ENCODE measurements at places on chromosomes 16 and 17. TPM values are rescaled to one million over a fixed set of nuclear protein-coding genes. Genes with fewer than 3 reads are reported as not detected.

Gene MRPL28
- 43.4 TPM for total RNA-seq

DNA sequence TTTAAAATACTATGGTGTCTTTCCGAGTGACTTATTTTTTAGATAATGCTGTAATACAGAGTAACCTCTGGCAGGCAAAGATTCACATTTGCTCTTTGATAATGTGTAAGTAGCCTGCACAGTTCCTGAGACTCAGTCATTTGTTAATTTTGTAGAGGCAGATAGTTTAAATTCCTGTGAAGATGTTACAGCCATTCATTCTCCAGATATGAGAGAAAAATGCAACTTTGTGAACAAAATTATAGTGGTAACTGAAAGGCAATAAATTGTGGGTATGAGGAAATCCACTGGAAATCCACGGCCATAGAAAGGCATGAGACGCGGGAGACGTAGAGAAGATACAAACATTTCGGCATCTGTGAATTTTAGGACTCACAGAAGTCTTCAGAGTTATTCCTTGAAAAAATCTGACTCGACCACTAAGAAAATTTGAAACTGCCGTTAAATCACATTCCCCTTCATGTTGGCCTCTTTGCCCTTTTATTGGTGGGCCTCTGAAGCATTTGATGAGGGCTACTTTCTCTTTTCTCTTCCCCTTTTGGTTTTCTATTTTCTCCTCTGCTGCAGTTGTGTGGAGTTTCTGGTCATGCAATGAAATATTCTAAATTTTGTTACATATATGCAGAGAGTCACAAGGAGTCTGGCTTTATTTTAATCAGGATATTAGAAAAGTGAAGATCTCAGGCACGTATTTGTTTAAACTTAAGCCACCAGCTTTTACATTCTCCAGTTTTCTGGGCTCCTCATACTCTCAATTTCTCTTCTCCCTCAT lies 18.8 kb downstream of the HS3ST3A1 start:
- no peak for DNase-seq
- no peaks in the 10 kb centered on the region for H3K4me1 ChIP-seq
- H3K27ac ChIP-seq, result no peak overlapping the region

Gene CTRL
- 0.59 TPM for total RNA-seq

Gene AGRP
- total RNA-seq, result 8.5 TPM

Gene SLC35G6
- total RNA-seq, result not detected

DNA sequence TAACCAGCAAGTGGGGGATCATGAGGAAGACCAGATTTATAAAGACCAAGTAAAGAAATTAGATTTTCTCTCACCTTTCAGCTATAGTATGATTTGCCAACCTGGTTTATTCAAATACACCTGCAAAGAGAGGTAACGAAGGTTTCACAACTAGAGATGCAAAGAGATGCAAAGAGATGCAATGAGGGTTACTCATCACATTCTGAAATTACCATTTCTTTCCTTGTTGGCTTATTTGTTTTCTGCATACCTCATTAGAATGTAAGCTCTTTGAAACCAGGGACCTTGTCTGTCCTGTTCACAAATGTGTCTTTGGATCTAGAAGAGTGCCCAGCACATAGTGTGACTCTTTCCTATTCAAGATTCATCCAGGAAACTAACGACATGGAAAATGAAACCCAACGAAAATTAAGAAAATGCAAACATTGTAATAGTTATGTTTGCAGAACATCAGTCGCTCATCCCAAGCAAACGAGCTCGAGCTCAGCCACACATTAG lies 9.0 kb upstream of the LONP2 start:
- H3K36me3 ChIP-seq, result no peaks in the 10 kb centered on the region
- no peak overlapping the region for H3K4me3 ChIP-seq
- no peak for DNase-seq
- no peak overlapping the region for H3K27ac ChIP-seq
- H3K27me3 ChIP-seq, result no peaks in the 10 kb centered on the region
- no peaks in the 10 kb centered on the region for H3K4me1 ChIP-seq

Gene PRSS36
- 6.6 TPM for total RNA-seq

GRCh38 chr17:8398980-8399379 lies 1.4 kb upstream of the RNF222 start:
- no peak overlapping the region for H3K27ac ChIP-seq
- H3K4me3 ChIP-seq, result no peak overlapping the region
- no peaks in the 10 kb centered on the region for H3K36me3 ChIP-seq
- no peaks in the 10 kb centered on the region for H3K4me1 ChIP-seq

Gene KRTAP3-1
- total RNA-seq, result not detected

GRCh38 chr17:19244781-19245180 lies 7.6 kb downstream of the EPN2 start:
- no peak for DNase-seq
- no peaks in the 10 kb centered on the region for H3K27me3 ChIP-seq
- no peaks in the 10 kb centered on the region for H3K36me3 ChIP-seq
- no peak overlapping the region for H3K27ac ChIP-seq

DNA sequence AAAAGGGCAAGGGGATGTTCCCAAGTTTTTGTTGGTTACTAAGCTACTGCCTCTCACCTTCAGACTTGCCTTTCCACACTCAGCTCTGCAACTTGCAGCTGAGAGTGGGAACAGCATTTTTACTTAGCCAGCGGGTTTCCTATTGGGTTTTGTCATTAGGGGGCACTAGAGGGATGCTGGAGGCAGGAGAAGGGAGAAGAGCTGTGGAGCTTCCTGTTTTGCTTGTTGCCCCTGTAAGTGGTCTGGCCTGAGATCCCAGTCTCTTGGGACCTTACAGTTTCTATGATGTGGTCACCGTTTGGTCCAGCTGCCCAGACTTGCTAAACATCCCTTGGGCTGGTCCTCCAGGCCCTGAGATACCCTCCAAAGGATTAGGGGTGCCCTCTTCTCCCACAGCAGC lies 209.6 kb upstream of the NLRP1 start:
- no peak overlapping the region for H3K4me3 ChIP-seq
- no peaks in the 10 kb centered on the region for H3K36me3 ChIP-seq
- no peak for DNase-seq
- H3K27ac ChIP-seq, result no peak overlapping the region
- no peaks in the 10 kb centered on the region for H3K4me1 ChIP-seq

DNA sequence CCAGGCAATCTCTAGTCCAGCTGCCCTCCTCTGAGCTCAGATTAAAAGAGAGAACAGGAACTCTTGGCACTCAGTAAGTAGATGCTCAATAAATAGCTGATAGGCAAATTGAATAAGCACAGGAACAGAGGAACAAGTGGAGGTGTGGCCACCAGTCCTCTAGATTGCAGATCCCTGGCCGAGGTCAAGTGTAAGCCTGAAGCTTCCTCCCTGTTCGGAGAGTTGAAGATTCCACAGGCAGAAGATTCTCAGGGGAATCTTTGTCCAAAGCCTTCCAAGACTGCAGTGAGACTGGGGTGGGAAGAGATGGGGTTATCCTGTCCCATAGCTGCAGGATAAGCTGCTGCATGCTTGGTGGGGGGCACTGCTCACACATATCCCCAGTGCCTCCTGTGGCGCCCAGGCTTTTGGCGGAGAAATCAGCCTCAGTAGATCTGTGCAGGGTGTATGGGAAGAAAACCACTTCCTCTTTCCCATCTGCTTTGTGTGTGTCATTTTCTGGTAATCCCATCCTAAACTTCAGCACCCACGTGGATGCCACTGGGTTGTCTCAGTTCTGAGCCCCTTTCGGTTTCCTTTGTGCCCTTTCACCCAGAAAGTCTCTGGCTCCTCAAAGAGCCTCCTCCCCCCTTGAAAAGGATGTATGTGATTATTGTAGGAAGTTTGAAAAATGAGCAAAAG lies 12.1 kb downstream of the CD300A start:
- H3K4me3 ChIP-seq, result no peak overlapping the region
- DNase-seq, result peak; percentile 45
- H3K27me3 ChIP-seq, result peaks cover 2% of the 10 kb centered on the region
- no peaks in the 10 kb centered on the region for H3K36me3 ChIP-seq
- peaks cover 27% of the 10 kb centered on the region for H3K4me1 ChIP-seq
- peak overlapping the region; percentile 25 for H3K27ac ChIP-seq

DNA sequence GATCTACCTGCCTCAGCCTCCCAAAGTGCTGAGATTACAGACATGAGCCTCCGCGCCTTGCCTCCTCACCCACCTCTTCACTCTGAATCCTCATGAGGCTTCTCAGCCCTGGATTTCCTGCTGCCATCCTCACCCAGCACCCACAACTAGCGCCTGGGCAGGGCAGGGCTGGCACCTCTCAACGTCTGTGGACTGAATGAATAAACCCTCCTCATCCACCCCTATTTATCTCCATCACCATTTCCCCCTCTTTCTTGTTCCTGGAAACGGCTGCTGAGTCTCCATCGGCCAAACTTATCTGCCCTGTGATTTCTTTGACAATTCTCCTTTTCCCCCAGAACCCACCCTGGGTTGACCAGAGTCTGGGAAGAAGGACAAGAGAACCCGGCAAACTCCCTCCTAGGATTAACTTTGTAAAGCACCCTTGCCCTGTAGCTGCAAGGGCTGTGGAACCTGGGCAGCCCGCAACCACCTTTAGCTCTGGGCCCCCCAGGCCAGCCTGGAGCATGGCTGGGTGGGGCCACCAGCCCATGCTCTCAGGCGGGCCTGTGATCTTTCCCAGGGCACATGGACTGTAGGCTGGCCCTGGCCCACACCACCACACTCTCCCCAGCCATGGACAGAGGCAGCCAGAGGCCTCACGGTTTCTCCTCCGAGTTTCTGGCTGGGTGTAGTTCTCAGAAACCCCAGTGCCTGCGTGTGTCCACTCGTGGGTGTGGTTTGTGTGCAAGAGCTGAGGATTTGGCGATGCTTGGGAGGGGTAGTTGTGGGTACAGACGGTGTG lies 2.4 kb downstream of the SPN start:
- DNase-seq, result no peak
- peaks cover 16% of the 10 kb centered on the region for H3K4me1 ChIP-seq
- H3K27ac ChIP-seq, result peak overlapping the region; percentile 41
- H3K27me3 ChIP-seq, result no peaks in the 10 kb centered on the region
- H3K36me3 ChIP-seq, result no peaks in the 10 kb centered on the region
- H3K4me3 ChIP-seq, result peak overlapping the region; percentile 59

- peaks cover 9% of the 10 kb centered on the region for H3K4me1 ChIP-seq
- peaks cover 88% of the 10 kb centered on the region for H3K36me3 ChIP-seq
- H3K27me3 ChIP-seq, result no peaks in the 10 kb centered on the region
- DNase-seq, result no peak
Measured at GRCh38 chr16:16080465-16081065, 131.1 kb downstream of the ABCC1 start.

GRCh38 chr16:68764862-68765261 lies 27.8 kb downstream of the CDH1 start:
- no peak overlapping the region for H3K4me3 ChIP-seq
- H3K27ac ChIP-seq, result no peak overlapping the region
- peaks cover 6% of the 10 kb centered on the region for H3K4me1 ChIP-seq
- H3K36me3 ChIP-seq, result no peaks in the 10 kb centered on the region
- no peaks in the 10 kb centered on the region for H3K27me3 ChIP-seq
- DNase-seq, result no peak

Gene ACAP1
- total RNA-seq, result 26.5 TPM

GRCh38 chr16:29983420-29984136 lies 9.9 kb downstream of the TAOK2 start:
- peak overlapping the region; percentile 44 for H3K27ac ChIP-seq
- no peak overlapping the region for H3K4me3 ChIP-seq
- DNase-seq, result peak; percentile 41
- no peaks in the 10 kb centered on the region for H3K27me3 ChIP-seq

DNA sequence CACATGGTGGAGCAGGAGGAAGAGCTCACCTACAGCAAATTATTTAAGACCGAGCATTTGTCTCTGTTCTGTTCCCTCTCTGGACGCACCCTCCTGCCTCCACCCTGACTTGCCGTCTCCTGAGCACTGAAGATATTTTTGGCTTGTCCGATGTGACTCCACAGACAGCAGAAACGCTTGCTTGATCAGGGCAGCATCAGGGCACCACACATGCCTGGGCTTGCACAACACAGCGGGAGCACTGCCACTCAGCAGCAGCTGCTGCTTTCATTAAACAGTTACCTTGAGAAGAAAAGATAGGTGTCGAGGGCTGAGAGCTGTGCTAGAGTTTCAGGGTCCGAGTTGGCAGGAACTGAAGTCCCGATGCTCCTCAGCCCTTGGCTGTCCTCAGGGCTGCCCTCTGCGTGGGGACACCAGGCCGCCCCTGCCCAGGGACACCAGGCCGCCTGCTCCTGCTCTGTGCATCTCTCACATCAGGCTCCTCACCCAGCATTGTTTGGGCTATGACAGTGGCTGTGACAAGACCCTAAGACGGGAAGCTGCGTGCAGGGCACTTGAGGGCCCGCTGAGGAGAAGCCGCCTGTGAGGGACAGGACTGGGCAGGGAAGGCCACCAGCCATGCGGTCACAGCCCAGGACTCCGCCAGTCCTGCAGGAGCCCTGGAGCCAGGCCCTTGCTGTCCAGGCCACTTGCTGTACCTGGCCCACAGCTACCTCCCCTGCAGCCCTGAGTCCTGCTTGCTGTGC lies 21.3 kb upstream of the CDH15 start:
- H3K4me1 ChIP-seq, result peaks cover 8% of the 10 kb centered on the region
- no peaks in the 10 kb centered on the region for H3K27me3 ChIP-seq
- H3K27ac ChIP-seq, result no peak overlapping the region
- peaks cover 49% of the 10 kb centered on the region for H3K36me3 ChIP-seq
- H3K4me3 ChIP-seq, result no peak overlapping the region

- DNase-seq, result no peak
- H3K4me1 ChIP-seq, result no peaks in the 10 kb centered on the region
- no peak overlapping the region for H3K4me3 ChIP-seq
- H3K36me3 ChIP-seq, result peaks cover 41% of the 10 kb centered on the region
- H3K27ac ChIP-seq, result no peak overlapping the region
Measured at GRCh38 chr17:58360296-58361063, 8.5 kb upstream of the SUPT4H1 start.

DNA sequence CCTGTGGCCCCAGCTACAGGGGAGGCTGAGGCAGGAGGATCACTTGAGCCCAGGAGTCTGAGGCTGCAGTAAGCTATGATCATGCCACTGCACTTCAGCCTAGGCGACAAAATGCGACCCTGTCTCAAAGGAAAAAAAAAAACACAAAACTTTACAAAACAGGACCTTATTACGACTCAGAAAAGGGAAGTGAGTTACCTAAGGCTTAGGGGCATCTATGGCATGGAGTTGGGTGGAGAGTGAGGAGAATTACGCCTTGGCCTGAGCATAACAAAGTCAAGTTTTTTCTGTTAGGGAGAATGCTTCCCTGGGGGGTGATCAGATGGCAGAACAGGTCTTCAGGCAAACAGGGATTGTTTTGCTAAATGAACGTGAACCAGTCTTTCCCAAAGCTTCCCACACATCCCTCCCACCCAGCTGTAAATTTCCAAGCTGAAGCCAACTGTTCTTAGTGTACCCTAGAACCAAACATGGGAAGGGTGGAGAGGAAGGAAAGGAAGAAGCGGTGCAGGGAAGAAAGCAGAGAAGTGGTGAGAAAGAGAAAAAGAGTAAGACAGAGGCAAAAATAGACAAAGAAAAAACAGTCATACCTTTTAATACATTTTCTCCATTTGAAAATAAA lies 24.6 kb upstream of the TNRC6C start:
- no peak for DNase-seq
- no peak overlapping the region for H3K27ac ChIP-seq
- H3K36me3 ChIP-seq, result no peaks in the 10 kb centered on the region

- no peak overlapping the region for H3K27ac ChIP-seq
- H3K4me1 ChIP-seq, result no peaks in the 10 kb centered on the region
- no peaks in the 10 kb centered on the region for H3K36me3 ChIP-seq
- H3K4me3 ChIP-seq, result no peak overlapping the region
- H3K27me3 ChIP-seq, result no peaks in the 10 kb centered on the region
- no peak for DNase-seq
Measured at GRCh38 chr17:54015734-54016133, 193.0 kb downstream of the KIF2B start.
